Renal cortex interstitium (tissue), 15 donors: ENCODE measurements at places on chromosomes 4 and X.
A peak's percentile ranks its signal among the peaks of the same experiment; 100 is the strongest.

DNA sequence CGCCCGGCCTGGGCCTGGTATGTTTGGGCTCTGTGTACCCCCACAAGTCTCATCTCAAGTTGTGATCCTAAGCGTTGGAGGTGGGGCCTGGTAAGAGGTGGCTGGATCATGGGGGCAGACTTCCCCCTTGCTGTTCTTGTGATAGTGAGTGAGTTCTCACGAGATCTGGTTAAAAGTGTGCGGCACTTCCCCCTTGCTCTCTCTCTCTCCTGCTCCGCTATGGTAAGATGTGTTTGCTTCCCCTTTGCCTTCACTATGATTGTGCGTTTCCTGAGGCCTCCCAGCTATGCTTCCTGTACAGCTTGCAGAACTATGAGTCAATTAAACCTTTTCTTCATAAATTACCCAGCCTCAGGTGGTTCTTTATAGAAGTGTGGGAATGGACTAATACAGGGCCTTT lies 53.0 kb downstream of the CHST7 start:
- DNase-seq: no peak

GRCh38 chrX:53511322-53511721 lies 77.2 kb upstream of the HSD17B10 start:
- DNase-seq: no peak

- no peak for DNase-seq
Observed at GRCh38 chr4:114028071-114028470, 48.6 kb upstream of the ARSJ start.

GRCh38 chr4:174120446-174121295 lies 162.8 kb downstream of the FBXO8 start:
- DNase-seq: peak; percentile 55

DNA sequence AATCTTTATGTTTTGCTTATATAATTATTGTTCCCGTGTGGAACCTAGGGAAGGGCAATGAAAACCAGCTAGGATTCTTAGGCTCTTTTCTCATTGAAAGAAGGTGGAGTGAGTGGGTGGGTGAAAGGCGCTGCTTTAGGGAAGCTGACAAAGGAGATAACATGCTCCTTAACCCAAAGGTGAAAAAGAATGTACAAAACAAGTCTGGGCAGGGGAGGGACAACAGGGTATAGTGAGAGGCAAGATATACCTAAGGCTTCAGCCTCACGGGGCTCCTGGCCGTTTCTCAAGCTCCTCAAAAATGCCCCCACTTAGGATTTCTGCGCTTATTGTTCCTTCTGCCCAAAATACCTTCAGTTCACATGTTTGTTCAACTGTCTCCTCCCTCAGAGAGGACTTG lies 1.8 kb downstream of the SH2D1A start:
- DNase-seq: no peak

DNA sequence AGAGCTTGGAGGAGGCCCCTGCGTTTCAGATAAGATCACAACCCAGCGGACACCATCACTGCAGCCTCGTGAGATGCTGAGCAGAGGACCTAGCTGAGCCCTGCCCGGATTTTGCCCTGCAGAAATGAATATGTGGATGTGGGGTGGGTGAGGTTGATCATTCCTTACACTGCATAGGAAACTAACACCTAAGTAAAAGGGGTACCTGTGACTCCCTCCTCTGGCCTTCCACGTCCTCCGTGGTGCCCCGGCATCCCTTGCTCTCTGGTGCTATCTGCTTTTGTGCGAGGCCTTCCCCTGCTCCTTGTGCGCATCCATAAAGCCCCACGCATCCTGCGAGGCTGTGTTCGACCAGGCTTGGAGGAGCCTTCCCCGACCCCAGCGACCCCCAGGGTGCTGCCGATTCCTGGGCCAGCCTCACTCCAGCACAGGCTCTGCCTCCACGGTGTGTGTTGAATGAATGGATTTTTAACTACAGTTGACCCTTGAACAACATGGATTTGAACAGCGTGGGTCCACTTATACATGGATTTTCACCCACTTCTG lies 25.6 kb upstream of the GPR78 start:
- DNase-seq: no peak

DNA sequence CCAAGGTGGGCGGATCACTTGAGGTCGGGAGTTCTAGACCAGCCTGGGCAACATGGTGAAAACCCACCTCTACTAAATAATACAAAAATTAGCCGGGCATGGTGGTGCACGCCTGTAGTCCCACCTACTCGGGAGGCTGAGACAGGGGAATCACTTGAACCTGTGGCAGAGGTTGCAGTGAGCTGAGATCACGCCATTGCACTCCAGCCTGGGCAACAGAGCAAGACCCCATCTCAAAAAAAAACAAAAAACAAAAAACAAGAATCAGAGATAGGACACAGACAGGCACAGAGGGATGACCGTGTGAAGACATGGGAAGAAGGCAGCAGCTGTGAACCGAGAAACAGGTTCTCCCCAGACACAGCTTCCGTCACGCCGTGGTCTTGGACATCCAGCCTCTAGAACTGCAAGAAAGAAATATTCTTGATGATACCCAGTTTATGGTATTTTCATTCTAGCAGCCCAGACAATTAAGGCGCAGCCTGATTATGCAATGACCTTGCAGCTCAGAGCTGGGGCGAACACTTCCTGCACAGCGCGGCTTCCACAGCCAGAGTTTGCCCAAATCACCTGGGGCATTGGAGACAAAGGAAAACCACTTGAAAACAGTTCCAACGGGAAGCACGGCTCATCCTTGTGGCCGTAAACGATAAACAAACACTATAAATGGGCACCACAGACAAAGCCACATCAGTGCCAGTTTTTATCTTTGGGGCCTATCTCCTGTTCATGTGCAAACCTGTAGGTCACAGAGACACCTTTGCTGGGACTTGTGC lies 4.2 kb upstream of the ARSD start:
- no peak for DNase-seq

GRCh38 chr4:110165382-110166286 lies 32.8 kb downstream of the ELOVL6 start:
- DNase-seq: no peak

DNA sequence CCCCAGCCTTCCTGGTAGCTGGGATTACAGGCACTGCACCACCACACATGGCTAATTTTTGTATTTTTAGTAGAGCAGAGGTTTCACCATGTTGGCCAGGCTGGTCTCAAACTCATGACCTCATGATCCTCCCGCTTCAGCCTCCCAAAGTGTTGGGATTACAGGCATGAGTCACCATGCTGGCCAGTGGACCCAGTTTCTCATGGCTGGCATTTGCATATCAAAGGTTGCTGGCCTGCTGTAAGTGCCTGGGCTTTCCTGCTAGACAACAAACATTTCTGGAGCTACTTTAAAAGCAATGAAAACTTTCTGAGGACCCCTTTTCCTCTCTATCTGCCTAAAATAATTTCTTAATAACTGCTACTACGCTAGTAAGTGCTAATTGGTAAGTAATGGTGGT lies 228.2 kb downstream of the PCDH10 start:
- no peak for DNase-seq
